ENCODE measurements at places on chromosomes 6 and 20.
A peak's percentile ranks its signal among the peaks of the same experiment; 100 is the strongest.

- DNase-seq, result no peak
Measured at GRCh38 chr20:62953839-62954703, 1.6 kb downstream of the SLC17A9 start.

DNA sequence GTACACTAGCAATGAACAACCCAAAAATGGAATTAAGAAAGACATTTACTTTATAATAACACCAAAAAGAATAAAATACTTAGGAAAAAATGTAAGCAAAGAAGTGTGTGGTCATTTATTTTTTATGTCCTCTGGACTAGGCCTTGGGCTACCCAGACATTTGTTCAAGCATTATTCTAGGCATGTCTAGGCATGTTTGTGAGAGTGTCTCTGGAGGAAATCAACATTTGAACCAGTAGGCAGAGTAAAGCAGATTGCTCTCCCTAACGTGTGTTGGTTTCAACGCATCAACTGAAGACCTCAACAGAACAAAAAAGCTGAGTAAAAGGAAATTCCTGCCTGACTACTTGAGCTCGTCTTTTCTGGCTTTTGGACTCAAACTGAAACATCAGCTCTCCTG lies 84.5 kb downstream of the ANKEF1 start:
- DNase-seq, result no peak

DNA sequence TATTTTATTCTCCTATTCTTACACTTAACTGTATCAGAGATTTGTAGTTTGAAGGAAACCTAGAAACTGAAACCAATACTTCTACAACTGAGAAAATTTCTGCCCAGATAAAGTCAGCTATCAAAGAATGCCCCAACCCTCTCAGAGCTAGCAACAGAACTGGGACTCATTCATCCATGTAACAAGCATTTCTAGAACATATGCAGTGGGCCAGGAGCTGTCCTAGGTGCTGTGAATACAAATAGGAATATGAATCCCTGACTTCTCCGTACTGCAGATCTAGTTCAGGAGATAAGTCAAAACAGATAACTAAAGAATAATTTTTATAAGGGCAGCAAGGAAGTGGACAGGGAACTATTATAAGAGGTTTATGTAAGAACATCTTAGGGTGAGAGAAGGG lies 654.1 kb upstream of the NOX3 start:
- DNase-seq, result no peak

- DNase-seq, result no peak
Measured at GRCh38 chr6:119523556-119523955, 174.0 kb upstream of the MAN1A1 start.

DNA sequence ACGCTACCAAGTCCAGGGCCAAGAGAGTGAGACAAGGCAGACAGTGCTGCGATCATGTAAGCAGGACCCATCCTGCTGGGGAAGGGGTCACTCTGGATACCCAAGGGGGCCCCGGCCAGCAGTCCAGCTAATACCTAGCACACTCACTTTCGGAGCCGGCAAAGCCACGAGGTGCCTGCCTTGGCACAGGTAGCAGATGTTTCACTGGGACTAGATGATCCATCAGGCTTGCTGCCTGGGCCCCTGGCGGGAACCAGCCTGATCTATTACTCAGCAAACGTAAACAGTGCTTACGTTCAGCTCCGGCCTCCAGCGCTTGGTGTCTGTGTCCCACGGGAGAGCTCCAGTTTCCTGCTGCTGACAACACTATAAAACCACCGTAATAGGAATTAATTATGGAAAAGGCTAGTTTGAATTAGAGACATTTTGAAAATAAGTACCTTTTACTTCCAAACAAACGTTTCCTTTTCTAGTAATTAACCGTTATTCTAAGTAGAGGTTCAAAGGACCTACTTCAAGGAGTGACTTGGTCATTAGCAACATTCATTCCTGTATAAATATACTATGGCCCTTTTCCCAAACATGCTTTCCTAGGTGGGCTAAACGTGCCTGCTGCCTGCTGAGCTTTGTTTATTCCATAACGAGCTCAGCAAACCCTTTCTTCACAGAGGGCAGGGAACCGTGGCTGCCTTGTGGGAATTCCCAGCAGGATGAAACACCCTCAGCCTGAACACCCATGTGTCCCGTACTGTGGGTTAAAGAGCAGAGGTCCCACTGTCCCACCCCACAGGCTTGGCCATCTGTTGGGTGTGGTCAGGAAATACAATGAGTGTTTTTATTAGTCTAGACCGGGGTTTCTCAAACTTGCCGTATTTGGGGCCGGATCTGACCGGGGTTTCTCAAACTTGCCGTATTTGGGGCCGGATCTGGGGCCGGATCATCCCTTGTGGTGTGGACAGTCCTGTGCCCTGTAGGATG lies 18.4 kb downstream of the SLC22A23 start:
- DNase-seq, result no peak

- DNase-seq, result peak; percentile 59
Measured at GRCh38 chr6:125790358-125791150, at the start of gene NCOA7. NCOA7 (plus strand) TSS chr6:125790960; CDS start chr6:125815355, 24,395 bp downstream.

- DNase-seq, result no peak
Measured at GRCh38 chr6:410555-411395, 19.2 kb downstream of the IRF4 start.

- no peak for DNase-seq
Measured at GRCh38 chr20:57680934-57681914, 28.6 kb downstream of the PMEPA1 start.

GRCh38 chr6:23752414-23752813 lies 373.6 kb upstream of the NRSN1 start:
- DNase-seq, result no peak

DNA sequence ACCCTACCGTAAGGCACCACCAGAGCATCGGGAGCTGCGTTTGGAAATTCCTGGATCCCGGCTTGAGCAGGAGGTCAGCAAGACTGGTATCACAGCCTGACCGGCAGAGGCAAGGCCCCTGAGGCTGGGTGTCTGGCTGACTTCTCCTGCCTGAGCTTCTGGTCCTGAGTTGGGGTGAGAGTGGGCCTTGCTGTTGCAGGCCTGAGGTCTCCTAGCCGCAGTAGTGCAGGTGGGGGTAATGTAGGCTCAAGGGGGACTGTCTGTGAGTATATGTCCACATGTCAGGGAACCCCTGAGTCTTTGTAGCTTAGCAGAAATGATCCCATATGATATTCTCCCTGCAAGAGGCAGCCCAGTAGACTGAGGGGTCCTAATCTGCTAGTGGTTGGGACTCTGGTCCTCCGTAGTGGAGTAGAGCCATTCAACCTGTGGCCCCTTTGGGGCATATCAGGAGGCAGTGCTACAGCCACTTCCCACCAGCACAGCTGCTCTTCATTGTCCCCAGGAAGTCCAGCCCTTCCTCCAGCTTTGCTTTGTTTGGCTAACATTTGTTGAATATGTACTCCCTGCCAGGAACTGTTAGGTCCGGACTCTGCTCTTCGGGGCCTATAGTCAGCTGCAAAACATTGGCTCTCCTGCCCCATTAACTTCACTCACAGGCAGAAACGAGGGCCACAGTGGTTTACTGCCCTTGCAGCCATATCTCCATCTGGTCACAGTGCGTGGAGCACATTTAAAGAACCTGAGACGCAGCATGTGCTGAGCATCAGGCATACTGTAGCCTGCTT lies 10.9 kb downstream of the LRRC73 start:
- DNase-seq, result no peak

GRCh38 chr20:31566658-31567379 lies 38.3 kb upstream of the ID1 start:
- DNase-seq, result no peak

- no peak for DNase-seq
Measured at GRCh38 chr20:58710481-58711265, 18.1 kb downstream of the NPEPL1 start.

GRCh38 chr6:114288701-114289495 lies 53.9 kb downstream of the HS3ST5 start:
- no peak for DNase-seq

DNA sequence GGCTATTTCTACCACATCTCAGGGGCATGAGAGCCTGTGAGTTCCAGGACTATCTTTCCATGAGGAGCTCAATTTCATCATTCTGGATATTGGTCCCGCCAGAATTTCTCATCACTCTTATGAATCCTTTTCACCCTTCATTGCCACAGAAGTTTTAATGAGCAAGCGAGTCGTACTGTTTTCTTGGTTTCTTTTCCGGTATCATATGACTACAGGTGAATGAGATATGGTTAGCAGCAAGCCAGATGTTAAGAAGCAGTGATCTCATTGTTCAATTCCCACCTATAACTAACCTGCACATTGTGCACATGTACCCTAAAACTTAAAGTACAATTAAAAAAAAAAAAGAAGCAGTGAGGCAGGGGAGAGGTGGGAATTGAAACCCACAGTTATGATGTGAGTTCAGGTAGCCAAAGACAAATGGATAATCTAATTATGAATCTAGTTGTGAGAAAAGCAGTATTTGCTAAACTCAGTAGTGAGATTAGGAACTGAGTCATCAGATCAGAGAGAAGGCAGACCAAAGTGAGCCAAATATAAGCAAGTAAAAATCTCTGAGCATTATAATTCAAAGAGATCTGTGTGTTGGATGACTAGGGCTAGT lies 78.0 kb upstream of the ELOVL5 start:
- no peak for DNase-seq

- no peak for DNase-seq
Measured at GRCh38 chr20:1394686-1395085, 1.8 kb upstream of the FKBP1A start.

DNA sequence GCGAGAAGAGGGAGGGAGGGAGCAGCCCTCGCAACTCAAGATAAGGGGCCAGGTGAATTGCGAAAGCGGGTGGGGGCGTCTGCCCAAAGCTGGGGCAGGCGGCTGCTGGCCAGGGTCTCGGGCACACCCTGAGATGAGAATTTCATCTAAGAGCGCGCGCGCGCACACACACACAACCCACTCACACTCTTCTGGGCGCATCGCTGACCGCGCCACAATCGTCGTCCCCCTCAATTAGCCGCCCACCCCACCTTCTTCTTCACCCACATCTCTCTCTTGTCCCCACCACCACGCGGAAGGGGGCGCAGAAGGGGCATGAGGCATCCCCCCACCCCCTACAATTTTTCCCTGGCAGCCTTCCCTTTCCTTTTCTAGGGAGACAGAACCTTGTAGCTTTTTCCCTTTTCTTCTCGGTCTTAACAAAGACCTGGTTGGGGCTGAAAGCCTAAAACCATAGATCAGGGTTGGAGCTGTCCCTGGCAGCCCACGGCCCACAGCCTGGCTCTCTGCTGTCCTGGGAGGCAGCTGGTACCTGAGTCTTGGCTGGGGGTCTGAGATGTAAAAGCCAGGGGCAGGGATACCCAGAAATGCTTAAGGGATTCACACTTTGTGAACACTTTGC lies 737 bp upstream of the PTPRT start:
- no peak for DNase-seq

DNA sequence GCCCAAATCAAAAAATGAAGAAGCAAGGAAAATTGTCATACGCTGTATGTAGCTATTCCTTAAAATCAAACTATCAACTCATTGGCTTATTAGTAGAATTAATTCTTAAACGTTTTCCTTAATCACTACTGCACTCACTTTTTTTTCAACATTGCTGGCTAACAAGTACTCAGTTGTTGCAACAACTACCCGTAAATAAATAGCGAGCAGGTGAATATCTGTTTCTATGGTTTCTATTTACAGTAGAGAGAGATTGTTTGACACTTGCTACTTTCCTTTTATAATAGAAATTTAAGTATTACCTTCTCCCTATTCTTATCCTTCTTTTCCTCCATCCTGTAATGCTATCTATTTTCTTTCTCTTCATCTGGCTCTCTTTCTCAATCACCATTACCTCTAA lies 25.1 kb downstream of the FRK start:
- no peak for DNase-seq

GRCh38 chr6:10837622-10837994 lies 731 bp downstream of the MAK start:
- no peak for DNase-seq

- DNase-seq, result no peak
Measured at GRCh38 chr6:106609699-106610098, 19.6 kb downstream of the RTN4IP1 start.

DNA sequence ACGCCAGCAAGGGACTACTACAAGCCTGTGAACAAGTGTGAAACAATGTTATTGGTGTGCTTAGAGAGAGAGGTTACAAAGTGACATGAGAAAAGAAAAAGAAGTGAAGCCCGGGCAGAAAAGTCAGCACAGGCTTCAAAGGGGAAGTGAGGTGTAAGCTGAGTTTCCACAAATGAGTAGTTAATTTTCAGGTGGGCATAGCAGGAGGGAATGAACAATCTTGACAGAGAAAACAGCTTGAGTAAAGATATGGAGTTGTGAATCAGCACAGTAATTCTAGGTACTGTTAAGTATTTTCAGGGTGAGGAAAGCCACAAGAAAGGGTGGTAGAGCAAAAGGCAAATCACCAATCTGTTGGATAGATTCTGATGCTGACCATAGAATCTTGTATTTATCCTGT lies 4.3 kb downstream of the KCNQ5 start:
- DNase-seq, result no peak

GRCh38 chr20:41138475-41139226 lies 1.3 kb downstream of the PLCG1 start:
- no peak for DNase-seq

All from SW 1271 (cell line).